ELF-1 (cell line): ENCODE measurements at places on chromosomes 7 and 10.
A peak's percentile ranks its signal among the peaks of the same experiment; 100 is the strongest.

- DNase-seq: no peak
Observed at GRCh38 chr10:118669020-118669791, 73.8 kb upstream of the PRLHR start.

DNA sequence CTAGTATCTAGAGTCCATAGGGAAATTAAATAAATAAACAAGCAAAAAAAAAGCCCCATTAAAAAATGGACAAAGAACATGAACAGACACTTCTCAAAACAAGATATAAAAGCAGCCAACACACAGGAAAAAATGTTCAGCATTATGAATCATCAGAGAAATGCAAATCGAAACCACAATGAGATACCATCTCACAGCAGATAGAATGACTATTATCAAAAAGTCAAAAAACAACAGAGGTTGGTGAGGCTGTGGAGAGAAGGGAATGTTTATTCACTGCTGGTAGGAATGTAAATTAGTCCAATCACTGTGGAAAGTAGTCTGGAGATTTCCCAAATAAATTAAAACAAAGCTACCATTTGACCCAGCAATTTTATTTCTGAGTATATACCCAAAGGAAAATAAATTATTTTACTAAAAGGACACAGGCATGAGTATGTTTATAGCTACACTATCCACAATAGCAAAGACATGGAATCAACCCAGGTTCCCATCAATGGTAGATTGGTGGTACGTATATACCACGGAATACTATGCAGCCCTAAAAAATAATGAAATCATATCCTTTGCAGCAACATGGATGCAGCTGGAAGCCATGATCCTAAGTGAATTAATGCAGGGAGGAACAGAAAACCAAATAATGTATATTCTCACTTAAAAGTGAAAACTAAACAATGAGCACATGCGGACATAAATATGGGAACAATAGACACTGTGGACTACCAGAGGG is 366.5 kb upstream of the SEMA3C start:
- no peak for DNase-seq

DNA sequence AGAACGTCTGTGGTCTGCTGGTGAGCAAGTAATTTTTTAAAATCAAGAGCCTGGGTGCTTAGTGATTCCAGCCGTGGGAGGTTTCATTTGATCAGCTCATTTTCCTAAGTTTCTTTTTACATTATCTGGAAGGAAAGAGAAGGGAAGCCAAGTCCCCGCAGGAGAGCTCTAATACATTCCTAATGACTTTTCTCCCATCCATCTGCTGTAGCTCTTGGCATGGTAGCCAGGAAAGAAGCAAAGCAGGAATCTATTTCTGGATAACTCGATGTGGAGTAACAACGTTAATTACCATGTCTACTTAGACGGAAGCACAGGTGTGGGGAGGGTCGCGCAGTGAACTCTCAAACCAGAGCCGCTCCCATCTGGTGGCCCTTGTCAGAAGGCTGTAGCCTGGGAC is 121.9 kb downstream of the PAXIP1 start:
- no peak for DNase-seq

- no peak for DNase-seq
Observed at GRCh38 chr7:46932306-46932675, 649.6 kb downstream of the TNS3 start.

DNA sequence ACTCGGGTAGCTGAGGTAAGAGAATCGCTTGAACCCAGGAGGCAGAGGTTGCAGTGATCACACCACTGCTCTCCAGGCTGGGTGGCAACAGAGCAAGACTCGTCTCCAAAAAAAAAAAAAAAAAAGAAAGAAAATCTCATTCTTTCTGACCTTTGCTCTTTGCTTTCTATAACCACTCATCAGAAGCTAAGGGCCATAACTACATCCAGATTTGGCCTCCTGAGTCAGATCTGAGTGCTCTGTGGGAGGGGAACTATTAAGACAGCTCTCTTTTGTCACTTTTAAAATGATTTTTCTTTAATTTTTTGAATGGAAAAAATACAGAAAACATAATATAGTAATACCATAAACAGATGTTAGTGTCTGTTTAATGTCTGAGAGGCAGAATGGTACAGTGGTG is 210.1 kb downstream of the KIAA1217 start:
- DNase-seq: no peak

GRCh38 chr10:58854811-58855210 is 321.6 kb upstream of the PHYHIPL start:
- no peak for DNase-seq

GRCh38 chr10:132848291-132848701 is 62.3 kb upstream of the NKX6-2 start:
- no peak for DNase-seq

DNA sequence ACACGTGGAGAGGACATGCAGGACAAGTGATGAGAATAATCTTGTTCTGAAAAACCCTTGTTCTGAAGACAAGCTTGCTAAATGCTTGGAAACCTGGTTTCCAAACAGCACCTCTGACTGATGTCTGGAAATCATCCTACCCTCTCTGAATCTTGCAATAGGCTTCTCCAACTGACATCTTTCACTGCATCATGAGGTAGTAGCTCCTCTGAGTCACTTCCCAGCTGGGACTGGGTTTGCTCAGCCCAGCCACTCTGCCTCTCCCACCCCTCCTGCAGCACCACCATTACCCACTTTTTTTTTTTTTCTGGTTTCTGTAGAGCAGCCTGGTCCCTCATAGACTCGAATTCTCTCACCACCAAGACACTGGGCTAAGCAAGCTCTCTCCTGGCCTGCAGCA is 919.8 kb downstream of the GRID1 start:
- no peak for DNase-seq

DNA sequence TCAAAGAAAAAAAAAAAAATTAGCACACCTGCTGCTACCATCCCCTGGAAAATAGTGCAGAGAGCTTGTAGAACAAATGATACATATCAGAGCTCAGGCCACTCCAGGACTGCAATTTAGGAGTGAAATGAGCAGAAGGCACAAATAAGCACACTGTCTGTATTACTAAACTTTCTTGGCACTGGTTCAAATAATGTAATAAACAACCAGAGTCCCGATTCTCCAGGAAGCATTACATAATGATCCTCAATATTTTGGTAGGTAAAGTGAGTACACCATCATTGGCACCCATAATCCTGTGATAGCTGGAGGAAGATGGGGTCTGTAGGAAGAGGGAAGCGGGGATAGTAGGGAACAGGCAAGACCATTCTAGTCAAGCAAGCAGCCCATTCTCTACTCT is 74.3 kb downstream of the SVOPL start:
- DNase-seq: no peak

DNA sequence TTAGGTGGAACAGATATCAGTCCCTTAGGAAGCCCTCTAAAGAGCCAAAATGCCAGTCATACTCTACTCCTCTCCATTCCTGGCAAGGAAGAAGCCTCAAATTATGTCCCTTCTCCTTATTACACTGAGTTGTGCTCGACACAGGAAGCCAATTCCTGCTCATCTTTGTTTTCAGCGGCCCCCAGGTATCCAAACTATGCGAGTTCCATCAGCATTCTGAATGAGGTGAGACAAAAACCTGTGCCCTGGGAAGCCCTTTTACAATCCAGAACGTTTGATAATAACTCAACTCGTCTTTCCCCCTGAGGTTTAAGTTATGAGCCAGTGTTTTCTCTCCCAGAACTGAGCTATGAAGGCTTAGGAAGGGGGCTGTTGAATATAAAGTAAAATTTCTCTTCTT is 580.5 kb downstream of the NXPH1 start:
- peak; percentile 38 for DNase-seq

DNA sequence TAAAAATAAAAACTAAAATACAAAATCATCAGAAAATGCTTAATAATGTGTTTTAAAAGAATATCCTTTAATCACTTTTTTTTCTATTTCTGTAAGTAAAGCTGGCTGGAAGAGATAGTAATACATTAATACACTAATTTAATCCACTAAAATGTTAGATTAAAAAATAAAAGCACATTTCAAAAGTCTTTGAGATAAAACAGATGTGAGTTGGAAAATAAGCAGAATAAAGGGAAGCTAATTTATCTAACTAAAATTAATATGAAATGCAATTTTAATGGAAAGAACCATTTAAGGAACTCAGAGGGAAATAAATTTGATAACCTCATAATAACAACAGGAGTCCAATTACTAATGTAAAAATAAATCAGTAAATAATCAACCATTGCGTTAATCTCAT is 774.8 kb upstream of the MBL2 start:
- no peak for DNase-seq

GRCh38 chr10:128721963-128722445 is 595.8 kb upstream of the MKI67 start:
- DNase-seq: no peak

DNA sequence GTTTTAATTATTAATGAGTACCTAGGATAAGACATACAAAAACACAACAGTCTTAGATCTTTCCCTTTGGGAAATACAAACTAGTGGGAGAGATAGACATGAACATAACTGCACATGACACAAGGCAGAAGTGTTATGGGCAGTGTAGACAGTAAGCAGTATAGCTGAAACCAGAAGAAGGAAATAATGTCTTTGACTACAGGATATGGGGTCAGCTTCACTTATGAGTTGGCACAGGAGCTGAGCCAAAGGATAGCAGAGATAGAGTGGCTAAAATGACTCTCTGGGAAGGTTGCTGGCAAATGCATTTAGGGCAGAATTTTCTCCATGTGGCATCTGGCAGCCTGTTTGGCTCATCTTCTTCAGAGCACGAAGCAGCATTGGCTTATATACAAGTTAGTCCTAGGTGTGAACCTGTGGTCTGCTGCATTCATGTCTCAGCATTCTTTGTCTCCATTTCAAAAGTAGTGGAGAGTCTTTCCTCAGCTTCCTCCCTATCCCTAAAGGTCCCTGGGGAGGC is 60.3 kb upstream of the FEZF1 start:
- DNase-seq: no peak

GRCh38 chr10:43845121-43845520 is 196.4 kb upstream of the ZNF32 start:
- DNase-seq: no peak

DNA sequence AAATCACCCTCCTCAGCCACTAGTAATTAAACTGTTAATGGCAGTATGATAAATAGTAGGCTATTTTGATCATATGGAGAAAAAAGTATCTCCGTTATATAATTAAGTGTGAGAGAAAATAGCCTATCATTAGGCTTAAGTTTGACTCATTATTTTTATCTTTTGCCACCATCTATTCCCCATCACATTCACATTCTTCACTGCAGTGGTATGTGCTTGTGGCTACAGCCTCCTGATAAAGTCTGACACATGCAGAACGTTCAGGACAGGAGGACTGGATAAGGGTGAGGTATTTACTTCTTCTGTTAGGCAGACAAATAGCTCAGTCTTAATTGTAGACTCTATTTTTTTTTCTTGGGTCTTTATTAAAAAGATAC is 5.8 kb downstream of the NEBL start:
- DNase-seq: no peak

GRCh38 chr7:106480161-106480579 is 180.8 kb downstream of the CCDC71L start:
- DNase-seq: no peak

DNA sequence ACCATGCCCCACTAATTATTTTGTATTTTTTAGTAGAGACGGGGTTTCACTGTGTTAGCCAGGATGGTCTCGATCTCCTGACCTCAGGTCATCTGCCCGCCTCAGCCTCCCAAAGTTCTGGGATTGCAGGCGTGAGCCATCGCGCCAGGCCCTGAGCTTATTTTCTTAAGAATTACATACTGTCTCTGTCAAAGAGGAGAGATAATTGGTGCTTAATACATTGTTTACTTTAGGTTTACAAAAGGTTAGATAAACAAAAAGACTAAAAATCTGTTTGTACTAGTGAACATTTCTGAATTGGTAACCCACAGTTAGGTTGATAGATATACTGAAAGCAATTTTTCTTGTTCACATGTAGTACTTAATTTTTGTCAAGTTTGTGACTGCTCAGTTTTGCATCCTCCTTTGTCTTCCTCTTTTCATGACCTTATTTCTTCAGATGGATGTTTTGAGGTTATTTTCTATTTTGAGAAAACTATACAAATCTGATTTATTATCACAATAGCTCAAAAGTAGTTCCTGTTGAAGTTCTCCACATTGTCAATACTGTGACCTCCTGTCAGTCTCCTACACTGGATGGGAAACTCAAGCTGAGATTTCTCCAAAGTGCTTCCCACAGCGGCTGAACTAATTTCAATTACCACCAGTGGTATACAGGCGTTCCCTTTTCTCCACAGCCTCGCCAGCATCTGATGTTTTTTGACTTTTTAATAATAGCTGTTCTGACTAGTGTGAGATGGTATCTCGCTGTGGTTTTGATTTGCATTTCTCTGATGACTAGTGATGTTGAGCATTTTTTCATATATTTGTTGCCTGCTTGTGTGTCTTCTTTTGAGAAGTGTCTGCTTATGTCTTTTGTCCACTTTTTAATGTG is 22.5 kb downstream of the HHEX start:
- DNase-seq: no peak

GRCh38 chr10:110324805-110325280 is 20.1 kb upstream of the SMNDC1 start:
- no peak for DNase-seq

DNA sequence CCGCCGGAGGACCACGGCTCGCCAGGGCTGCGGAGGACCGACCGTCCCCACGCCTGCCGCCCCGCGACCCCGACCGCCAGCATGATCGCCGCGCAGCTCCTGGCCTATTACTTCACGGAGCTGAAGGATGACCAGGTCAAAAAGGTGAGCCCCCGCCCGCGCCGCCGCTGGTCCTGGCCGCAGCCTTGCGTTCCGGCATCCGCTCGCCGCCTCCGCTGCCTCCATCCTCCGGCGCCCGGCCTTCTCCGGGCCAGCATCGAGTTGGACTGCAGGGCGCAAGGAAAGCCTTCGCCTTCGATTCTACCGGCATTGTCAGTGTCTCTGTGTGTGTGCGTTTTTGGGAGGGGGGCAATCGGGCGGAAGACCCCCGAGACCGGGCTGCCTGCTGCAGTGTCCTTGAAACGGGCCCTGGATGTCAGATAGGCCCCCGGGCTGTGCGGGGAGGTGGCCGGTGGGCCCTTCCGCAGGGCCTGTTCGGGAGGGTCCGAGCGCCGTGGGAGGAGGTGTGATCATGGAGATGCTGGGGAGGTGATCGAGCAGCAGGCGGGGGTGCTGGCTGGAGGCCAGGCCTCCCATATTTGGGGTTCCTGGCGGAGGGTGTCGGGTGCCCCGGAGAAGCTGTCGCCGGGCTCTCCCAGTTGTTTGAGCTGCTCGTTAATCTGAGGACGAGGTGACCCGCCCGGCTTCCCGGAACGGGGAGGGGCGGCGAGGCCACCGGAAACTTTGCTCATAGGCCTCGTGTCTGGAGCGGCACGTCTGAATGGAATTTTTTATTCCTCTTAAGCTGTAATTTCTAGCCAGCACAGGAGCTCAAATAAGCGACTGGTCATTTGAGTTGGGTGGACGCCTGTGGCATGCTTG is 40.8 kb downstream of the HK1 start:
- peak; percentile 51 for DNase-seq

- no peak for DNase-seq
Observed at GRCh38 chr7:139799586-139799985, 21.8 kb upstream of the HIPK2 start.

GRCh38 chr10:120861178-120861855 is 10.2 kb downstream of the WDR11 start:
- no peak for DNase-seq

GRCh38 chr7:82224529-82224928 is 219.0 kb downstream of the CACNA2D1 start:
- no peak for DNase-seq

- DNase-seq: no peak
Observed at GRCh38 chr7:150737265-150738055, at the start of gene GIMAP5. GIMAP5 (plus strand) TSS chr7:150737418; CDS start chr7:150740885, 3,467 bp downstream.
